Placental epithelial cell (primary cell): ENCODE measurements at places on chromosomes 1 and 21. TPM values are rescaled to one million over a fixed set of nuclear protein-coding genes. Genes with fewer than 3 reads are reported as not detected.

The CSMD2 gene
- total RNA-seq: under 0.01 and 0.22 TPM in 2 replicates

The RAB7B gene
- total RNA-seq: 1.6 and 2.1 TPM in 2 replicates

The SLC35F3 gene
- total RNA-seq: 0.79 and 1.1 TPM in 2 replicates

The RPTN gene
- not detected in 2 replicates for total RNA-seq

The UBE2U gene
- not detected in 2 replicates for total RNA-seq

The GJC2 gene
- total RNA-seq: 0.79 and 2.1 TPM in 2 replicates

The RHBDL2 gene
- total RNA-seq: 0.11 and 0.79 TPM in 2 replicates

The ZBTB18 gene
- 3.9 and 7.0 TPM in 2 replicates for total RNA-seq

The SLAMF6 gene
- total RNA-seq: not detected in 2 replicates

The C1QC gene
- not detected in 2 replicates for total RNA-seq

The RGS18 gene
- not detected in 2 replicates for total RNA-seq

The FRRS1 gene
- 8.2 and 10.1 TPM in 2 replicates for total RNA-seq

The SPAG17 gene
- total RNA-seq: 0.11 and 2.4 TPM in 2 replicates

The OLIG2 gene
- total RNA-seq: not detected in 2 replicates

The LCE1A gene
- total RNA-seq: not detected in 2 replicates

The ABCD3 gene
- 117 and 168 TPM in 2 replicates for total RNA-seq

The FCRL5 gene
- not detected in 2 replicates for total RNA-seq

The NEGR1 gene
- total RNA-seq: under 0.01 TPM in 2 replicates

The MYBPH gene
- total RNA-seq: not detected in 2 replicates

The C1orf185 gene
- not detected in 2 replicates for total RNA-seq

The ZNF648 gene
- total RNA-seq: under 0.01 TPM in 1 of 2 replicates, not detected in the other

The SYDE2 gene
- 4.7 and 9.0 TPM in 2 replicates for total RNA-seq

The RNU1-1 gene
- total RNA-seq: under 0.01 TPM in 2 replicates

The CELA2A gene
- not detected in 2 replicates for total RNA-seq

The HOOK1 gene
- 1.7 and 5.5 TPM in 2 replicates for total RNA-seq

The RIIAD1 gene
- total RNA-seq: not detected in 2 replicates
